AG08395 (cell line): ENCODE measurements at places on chromosomes 6 and 20.

- DNase-seq: no peak
Observed at GRCh38 chr6:36442103-36442670, 467 bp downstream of the PXT1 start.

GRCh38 chr6:129662406-129662766 is 47.6 kb downstream of the ARHGAP18 start:
- DNase-seq: no peak

DNA sequence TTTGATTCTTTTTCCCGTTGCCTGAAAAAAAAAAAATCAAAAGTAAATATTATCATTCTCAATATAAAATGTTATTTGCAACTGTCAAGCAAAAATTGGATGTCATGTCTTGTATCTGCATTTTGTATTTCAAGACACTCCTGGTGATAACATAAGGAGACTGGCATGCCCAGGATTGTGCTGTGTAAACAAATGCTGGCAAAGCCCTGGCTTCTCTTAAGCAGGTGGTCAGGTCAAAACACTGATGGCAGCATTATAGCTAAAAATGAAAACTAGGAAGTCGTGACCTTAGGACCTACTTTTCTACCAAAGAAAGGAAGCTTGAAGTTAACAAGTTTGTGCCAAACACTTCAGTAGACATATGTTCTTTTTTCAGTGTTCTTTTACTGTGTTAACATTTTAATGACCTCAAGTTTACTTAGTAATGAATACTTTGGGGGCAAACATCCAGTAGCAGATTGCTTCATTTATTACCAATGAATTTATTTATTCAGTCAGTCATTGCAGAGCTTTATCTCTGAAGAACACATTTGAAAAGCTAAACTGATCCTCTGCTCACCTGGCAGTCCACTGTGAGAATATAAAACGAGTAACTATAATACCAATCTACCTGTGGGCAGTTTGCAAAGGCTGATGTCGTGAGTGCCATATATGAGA is 243.1 kb upstream of the FLRT3 start:
- no peak for DNase-seq

DNA sequence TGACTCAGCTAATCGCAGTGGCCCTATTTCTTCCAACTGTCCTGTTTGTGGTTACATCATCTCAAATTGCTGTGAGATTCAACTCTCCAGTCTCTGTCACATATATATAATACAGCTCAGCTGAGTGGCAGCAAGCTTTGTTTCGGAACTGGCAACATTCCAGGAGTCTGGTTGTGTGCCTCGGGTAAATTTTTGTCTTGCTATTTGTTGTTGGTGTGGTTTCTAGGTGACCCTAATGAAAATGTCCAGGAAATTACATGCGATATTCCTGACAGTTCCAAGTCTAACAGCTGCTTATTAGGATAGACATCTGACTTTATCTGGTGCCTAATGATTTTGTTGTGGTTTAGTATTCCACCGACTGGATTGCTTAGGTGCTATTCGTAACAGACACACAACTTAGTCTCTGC is 581.8 kb downstream of the CD109 start:
- peak; percentile 28 for DNase-seq
